Pancreas (tissue), 10 donors: ENCODE measurements at places on chromosomes 16 and 17. TPM values are rescaled to one million over a fixed set of nuclear protein-coding genes. Genes with fewer than 3 reads are reported as not detected.

DNA sequence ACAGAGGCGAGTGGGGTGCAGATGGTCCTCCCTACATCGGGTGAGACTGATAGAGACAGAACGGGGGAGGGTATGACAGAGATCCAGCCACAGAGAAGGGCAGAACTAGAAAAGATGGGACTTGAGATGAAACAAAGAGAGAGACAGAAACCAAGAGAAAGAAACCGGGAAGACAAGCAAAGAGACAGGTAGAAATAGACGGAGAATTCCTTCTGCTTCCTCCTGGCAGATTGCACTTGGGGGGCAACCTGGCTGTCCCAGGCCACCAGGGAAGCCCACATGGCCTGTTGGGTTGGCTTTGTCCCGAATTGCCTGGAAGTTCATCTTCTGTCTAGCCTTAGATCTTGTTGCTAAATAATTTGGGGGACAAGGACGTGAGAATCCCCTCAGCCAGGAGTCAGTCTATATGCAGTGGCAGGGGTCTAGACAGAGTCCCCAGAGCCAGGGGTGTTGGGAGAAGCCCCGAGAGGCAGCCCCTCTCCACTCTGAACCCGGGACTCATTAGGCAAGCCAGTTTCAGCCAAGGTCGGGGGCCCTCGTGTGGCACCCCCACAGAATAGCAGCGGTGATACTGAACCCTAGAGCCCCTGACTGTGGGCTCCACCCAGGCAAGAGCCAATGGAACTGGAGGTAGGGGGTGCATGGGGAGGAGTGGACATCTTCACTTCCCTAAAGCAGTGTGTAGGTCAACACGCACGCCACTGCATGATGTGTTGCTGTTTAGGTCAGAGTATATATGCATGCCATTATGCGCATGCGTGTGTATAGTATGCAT, 627 bp upstream of the TSPOAP1 start:
- H3K4me1 ChIP-seq, result no peaks in the 10 kb centered on the region
- H3K27me3 ChIP-seq, result no peaks in the 10 kb centered on the region
- no peak overlapping the region for H3K4me3 ChIP-seq
- no peak overlapping the region for H3K27ac ChIP-seq
- no peaks in the 10 kb centered on the region for H3K36me3 ChIP-seq

DNA sequence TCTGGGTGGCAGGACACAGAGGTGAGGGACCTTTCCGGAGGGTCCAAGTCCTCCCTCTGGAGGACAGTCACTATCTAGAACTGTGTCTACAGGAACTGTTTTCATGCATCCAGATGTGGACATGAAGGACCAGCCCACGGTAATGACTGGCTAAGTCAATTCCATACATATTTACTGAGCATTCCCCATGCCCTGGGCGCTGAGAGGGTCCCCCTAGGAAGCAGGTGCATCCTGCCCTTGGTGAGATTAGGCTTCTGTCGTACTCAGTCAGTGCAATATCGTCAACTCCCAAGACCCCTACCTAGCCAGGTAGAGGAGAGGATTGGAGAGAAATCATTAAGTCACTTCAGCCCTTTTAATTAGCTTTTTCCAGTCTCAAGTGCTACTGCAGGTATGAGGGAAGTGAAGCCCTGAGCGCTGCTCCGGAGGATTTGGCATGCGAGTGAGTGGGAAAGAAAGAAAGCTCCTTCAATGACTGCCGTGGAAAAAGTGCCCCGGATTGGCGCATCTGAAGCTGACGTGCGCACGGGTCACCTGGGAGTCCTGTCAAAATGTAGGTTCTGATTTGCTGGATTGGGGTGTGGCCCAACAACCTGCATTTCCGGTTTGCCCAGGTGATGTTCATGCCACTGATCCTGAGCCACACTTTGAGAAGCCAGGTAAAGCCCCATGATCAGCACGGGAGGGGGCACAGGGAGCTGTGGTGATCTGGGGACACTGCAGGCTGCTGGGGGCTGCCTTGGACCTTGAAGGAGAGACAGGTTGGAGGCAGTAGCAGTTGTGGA, 367.4 kb upstream of the TNRC6C start:
- no peaks in the 10 kb centered on the region for H3K4me1 ChIP-seq
- H3K36me3 ChIP-seq, result no peaks in the 10 kb centered on the region
- H3K27me3 ChIP-seq, result no peaks in the 10 kb centered on the region

The FOXF1 gene
- total RNA-seq, result 0.69 TPM

GRCh38 chr16:3214904-3215600, 19.9 kb downstream of the ZNF200 start:
- no peaks in the 10 kb centered on the region for H3K27me3 ChIP-seq
- H3K27ac ChIP-seq, result no peak overlapping the region
- no peak overlapping the region for H3K4me3 ChIP-seq
- H3K36me3 ChIP-seq, result no peaks in the 10 kb centered on the region
- DNase-seq, result no peak

- no peaks in the 10 kb centered on the region for H3K36me3 ChIP-seq
- no peaks in the 10 kb centered on the region for H3K4me1 ChIP-seq
- no peak for DNase-seq
- no peaks in the 10 kb centered on the region for H3K27me3 ChIP-seq
- H3K4me3 ChIP-seq, result no peak overlapping the region
These were observed 184.4 kb downstream of the AATF start for GRCh38 chr17:37133136-37133535.

The INTS2 gene
- 3.4 TPM for total RNA-seq

The ZFHX3 gene
- 10.4 TPM for total RNA-seq

- no peaks in the 10 kb centered on the region for H3K36me3 ChIP-seq
- DNase-seq, result no peak
- no peak overlapping the region for H3K4me3 ChIP-seq
These were observed 17.5 kb downstream of the SLFN12L start for GRCh38 chr17:35519906-35520442.

The ZNF423 gene
- total RNA-seq, result 3.5 TPM

DNA sequence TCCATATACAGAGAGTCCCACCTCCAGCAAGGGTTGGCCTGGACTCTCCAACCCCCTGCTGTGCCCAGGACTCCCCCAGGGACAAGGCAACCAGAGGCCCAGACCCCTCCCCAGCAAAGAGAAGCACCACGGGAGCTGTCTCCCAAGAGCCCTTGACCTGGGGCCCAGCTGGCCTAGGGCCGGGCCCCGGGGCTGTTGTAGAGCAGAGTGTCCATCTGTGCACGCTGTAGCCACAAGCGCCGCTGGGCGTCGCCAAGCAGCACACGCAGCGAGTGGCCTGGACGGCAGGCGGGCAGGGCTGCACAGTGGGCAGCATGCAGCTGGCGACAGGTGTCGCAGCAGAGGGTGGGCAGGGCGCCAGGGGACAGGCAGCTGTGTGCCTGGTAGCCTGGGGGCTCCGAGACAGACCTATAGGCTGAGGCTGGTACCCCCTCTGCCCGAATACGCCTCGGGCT, 4.3 kb downstream of the SPATA2L start:
- H3K36me3 ChIP-seq, result peaks cover 24% of the 10 kb centered on the region
- DNase-seq, result no peak
- H3K27ac ChIP-seq, result no peak overlapping the region

The ADAM11 gene
- 0.03 TPM for total RNA-seq

The TSPOAP1 gene
- total RNA-seq, result 8.7 TPM

The MT1E gene
- 191 TPM for total RNA-seq

GRCh38 chr16:71895679-71896365, 491 bp downstream of the IST1 start:
- no peaks in the 10 kb centered on the region for H3K27me3 ChIP-seq
- peak; percentile 58 for DNase-seq
- peaks cover 11% of the 10 kb centered on the region for H3K4me1 ChIP-seq
- H3K36me3 ChIP-seq, result no peaks in the 10 kb centered on the region
- peak overlapping the region; percentile 78 for H3K4me3 ChIP-seq
- peak overlapping the region; percentile 67 for H3K27ac ChIP-seq

- no peak for DNase-seq
- no peak overlapping the region for H3K27ac ChIP-seq
- H3K4me1 ChIP-seq, result no peaks in the 10 kb centered on the region
- H3K27me3 ChIP-seq, result no peaks in the 10 kb centered on the region
- no peak overlapping the region for H3K4me3 ChIP-seq
These were observed 43.9 kb downstream of the MMD start for GRCh38 chr17:55377671-55378275.

GRCh38 chr17:35094902-35095301, 24.8 kb downstream of the RAD51D start:
- no peaks in the 10 kb centered on the region for H3K27me3 ChIP-seq
- no peak overlapping the region for H3K4me3 ChIP-seq
- H3K36me3 ChIP-seq, result no peaks in the 10 kb centered on the region
- no peaks in the 10 kb centered on the region for H3K4me1 ChIP-seq
- DNase-seq, result no peak

The BAIAP3 gene
- total RNA-seq, result 13.1 TPM

The HBZ gene
- not detected for total RNA-seq

DNA sequence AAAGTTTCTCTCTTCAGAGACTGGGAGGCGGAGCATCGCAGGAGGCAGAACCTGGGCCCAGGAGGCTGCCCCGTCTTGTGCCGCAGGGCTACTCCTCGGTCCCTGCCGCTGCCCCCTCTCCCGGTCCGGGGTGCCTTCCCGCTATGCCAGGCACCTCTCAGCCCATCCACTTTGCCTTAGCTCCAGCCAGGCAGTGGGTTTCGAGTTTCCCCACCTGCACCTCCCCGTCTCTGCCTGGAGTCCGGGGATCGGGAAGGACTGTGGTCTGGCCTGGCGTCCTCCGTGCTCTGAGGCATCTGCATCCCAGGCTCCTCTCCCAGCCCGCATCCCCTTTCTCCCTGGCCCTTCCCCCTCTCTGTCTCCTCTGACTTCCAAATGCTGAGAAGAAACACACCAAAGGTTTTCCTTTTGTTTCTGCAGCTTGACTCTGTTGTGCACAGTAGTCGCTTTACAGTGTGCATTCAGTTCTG, 26.8 kb upstream of the PIK3R6 start:
- DNase-seq, result no peak
- H3K27me3 ChIP-seq, result no peaks in the 10 kb centered on the region
- no peak overlapping the region for H3K4me3 ChIP-seq
- no peaks in the 10 kb centered on the region for H3K4me1 ChIP-seq
